ENCODE measurements at places on chromosomes 6 and 20. TPM values are rescaled to one million over a fixed set of nuclear protein-coding genes. Genes with fewer than 3 reads are reported as not detected.

HLA-DRA gene
- total RNA-seq, result not detected

KCNG1 gene
- total RNA-seq, result not detected

RRP36 gene
- 184 TPM for total RNA-seq

TMC2 gene
- total RNA-seq, result not detected

C6orf15 gene
- not detected for total RNA-seq

RGS17 gene
- not detected for total RNA-seq

SIRPG gene
- not detected for total RNA-seq

CST5 gene
- not detected for total RNA-seq

KCNQ5 gene
- not detected for total RNA-seq

SPATA2 gene
- 4.3 TPM for total RNA-seq

CTAGE9 gene
- not detected for total RNA-seq

HLA-DRB1 gene
- not detected for total RNA-seq

BFSP1 gene
- 0.22 TPM for total RNA-seq

PRDM13 gene
- total RNA-seq, result not detected

ZNF165 gene
- 8.6 TPM for total RNA-seq

MATN4 gene
- total RNA-seq, result not detected

PRND gene
- total RNA-seq, result not detected

HS3ST5 gene
- total RNA-seq, result 1.1 TPM

MCHR2 gene
- total RNA-seq, result not detected

TEAD3 gene
- total RNA-seq, result 14.4 TPM

L3MBTL3 gene
- total RNA-seq, result 2.5 TPM

KIF6 gene
- total RNA-seq, result 0.49 TPM

ETV7 gene
- not detected for total RNA-seq

SLC32A1 gene
- total RNA-seq, result not detected

ZSCAN23 gene
- 0.91 TPM for total RNA-seq

NTSR1 gene
- not detected for total RNA-seq

TRIM40 gene
- 0.13 TPM for total RNA-seq

Data from HepG2 (cell line).